ENCODE measurements at places on chromosomes 4 and X. TPM values are rescaled to one million over a fixed set of nuclear protein-coding genes. Genes with fewer than 3 reads are reported as not detected.

The HGFAC gene
- total RNA-seq, result 1.5 TPM

- no peak for DNase-seq
These were observed 51.2 kb upstream of the EDA start for GRCh38 chrX:69564665-69565064.

DNA sequence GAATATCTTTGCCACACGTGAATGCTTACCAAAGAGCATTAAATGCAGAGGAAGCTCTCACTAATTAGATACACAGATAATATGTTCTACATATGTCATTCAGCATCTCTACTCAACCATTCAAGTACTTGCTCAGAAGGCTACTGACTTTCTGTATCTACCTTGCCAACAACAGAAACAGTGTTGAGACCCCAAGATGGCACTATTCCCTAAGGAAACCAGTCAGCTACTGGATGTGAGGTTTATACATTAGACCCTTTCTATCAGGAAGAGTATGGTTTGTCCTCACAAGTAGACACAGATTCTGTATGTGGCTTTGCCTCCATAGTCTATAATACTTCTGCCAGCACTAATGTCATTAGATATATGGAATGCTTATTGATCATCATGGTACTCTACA, 443.9 kb upstream of the INTU start:
- no peak for DNase-seq

DNA sequence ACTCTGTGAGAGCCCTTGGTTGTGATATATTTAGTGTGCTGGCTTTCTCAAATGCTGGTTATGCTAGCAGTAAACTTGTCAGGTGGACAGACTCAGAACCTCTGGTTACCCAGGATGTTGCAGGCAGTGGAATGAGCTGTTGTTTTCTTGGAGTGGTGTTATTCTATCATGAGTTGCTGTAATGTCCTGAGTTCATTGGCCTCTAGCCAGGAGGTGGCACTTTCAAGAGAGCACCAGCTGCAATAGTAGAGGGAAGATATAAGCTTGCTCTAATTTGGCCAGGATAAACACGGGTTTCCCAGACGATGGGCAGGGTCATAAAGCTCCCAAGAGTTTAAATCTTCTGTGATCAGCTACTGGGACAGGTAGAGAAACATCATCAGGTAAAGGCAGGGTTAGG, 95.0 kb upstream of the UBQLN2 start:
- no peak for DNase-seq

- DNase-seq, result no peak
These were observed 5.5 kb downstream of the PPP2R2C start for GRCh38 chr4:6466756-6467381.

DNA sequence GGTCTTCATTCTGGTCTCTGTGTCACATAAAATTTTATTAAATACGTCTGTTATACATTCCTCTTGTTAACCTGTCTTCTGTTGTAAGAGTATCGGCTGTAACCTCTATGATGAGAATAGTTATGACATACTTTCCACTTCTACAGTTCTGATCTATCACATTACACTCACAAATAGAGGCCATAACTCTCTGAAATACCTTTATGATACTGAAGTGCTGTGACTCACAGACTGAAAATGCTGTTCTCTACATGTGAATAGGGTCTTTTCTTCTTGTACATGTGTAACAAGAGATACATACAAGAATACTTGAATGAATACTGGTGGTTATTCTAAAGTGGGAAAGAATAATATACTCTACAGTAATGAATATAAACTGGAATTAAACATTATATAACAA, 1047.6 kb downstream of the TECRL start:
- no peak for DNase-seq

Data from Right ventricle myocardium inferior (tissue), 1 donor.